ENCODE measurements at places on chromosomes 6 and 20.

GRCh38 chr20:9926476-9926875 lies 87.6 kb upstream of the PAK5 start:
- no peak for DNase-seq

DNA sequence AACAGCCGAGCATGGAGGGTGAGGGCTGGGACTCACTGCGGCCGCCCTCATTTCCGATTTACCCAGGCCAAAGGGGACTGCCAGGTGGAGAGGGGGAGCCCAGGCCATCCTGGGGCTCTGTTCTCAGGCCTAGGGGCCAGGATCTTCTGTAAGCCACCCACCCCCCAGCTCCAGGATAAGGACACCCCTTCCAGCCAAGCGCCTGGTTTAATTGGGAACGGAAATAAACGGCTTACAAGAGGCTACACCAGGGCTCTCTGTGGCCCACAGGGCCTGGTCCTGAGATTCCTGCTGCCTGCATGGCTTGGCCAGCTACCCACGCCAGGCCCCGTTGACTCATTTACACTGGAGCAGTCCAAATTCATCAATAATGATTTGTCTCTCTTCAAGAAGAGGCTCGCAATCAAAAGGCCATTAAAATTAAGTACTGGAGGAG lies 68.1 kb upstream of the TOP1 start:
- no peak for DNase-seq

GRCh38 chr20:9739991-9740390 lies 98.9 kb downstream of the PAK5 start:
- no peak for DNase-seq

DNA sequence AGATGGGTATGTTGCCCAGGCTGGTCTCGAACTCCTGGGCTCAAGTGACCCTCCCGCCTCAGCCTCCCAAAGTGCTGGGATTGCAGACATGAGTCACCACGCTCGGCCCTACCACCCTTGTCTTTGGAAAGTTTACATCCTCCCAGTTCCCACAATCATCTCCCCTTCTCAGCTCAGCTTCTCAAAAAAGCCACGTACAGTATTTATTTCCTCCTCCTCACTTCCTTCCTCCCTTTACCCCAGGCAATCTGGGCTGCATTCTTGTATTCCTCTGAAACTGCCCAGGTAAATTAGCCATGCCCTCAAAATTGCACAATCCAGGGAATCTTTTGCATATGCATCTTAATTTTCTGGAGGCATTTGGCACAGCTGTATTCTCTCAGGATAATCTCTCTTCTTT lies 7.4 kb upstream of the SLC23A2 start:
- no peak for DNase-seq

DNA sequence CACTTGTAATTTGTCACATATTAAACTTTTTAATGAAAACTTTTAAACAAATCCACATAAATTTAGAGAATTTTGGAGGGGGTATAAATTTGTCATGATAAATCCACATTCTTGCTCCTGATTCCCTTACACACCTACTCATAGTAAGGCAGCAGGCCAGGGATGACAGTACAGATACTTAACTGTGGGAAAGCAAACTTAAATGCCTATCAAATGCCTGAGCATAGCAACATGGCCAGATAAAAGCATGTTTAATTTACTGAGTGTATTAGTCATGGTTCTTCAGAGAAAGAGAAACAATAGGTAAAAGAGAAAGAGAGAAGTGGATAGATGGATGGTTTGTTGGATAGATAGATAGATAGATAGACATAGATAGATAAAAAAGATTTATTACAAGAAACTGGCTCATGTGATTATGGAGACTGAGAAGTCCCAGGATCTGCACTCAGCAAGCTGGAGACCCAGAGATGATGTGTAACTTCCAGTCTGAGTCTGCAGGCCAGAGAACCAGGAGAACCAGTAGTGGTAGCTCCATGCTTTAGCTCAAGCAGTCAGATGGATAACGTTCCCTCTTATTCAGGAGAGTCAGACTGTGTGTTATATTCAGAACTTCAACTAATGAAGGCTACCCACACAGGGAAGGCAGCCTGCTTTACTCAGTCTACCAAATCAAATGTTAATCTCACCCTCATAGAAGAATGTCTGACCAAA lies 15.9 kb upstream of the ADGRF1 start:
- no peak for DNase-seq

DNA sequence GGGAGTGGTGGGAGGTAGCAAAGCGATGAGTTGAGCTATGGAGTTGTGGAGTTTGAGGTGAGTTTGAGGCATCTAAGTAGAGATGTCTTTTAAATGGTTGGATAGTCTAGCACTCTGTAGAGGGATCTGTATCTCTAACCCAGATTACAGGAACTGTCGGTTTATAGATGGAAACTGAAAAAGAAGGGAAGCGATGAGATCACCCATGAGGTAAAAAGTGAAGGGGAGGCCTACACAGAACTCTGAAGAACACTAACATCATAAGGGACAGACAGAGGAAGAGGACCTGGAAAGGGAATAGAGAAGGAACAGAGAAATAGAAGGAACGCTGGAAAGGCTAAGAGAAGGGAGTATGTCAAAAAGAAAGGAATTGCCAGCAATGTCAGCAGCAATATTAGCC lies 2.5 kb downstream of the HINT3 start:
- no peak for DNase-seq

Data from smooth muscle cell of the brain vasculature (primary cell).